ENCODE measurements at places on chromosomes 5 and 9.

- no peak for DNase-seq
Observed at GRCh38 chr9:35518225-35518821, 28.4 kb downstream of the RUSC2 start.

DNA sequence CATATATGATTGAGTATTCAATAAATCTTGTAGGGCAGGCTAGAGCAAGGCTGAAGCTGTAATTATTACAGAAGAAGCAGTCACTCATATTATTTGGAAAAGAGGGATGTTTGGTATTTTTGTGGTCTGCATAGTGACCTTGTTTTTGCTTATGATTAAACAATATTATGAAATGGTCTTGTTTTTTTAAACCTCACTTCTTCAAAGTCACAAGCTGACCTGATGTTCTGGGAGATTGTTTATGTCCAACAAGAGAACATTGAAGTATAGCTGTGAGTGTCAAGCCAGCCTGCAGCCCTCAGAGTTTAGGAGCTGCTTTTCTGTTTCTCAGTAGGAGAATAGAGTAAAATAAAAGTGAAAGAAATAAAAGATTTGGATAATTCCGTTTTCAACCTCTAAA, 342.2 kb downstream of the LRRC70 start:
- no peak for DNase-seq

DNA sequence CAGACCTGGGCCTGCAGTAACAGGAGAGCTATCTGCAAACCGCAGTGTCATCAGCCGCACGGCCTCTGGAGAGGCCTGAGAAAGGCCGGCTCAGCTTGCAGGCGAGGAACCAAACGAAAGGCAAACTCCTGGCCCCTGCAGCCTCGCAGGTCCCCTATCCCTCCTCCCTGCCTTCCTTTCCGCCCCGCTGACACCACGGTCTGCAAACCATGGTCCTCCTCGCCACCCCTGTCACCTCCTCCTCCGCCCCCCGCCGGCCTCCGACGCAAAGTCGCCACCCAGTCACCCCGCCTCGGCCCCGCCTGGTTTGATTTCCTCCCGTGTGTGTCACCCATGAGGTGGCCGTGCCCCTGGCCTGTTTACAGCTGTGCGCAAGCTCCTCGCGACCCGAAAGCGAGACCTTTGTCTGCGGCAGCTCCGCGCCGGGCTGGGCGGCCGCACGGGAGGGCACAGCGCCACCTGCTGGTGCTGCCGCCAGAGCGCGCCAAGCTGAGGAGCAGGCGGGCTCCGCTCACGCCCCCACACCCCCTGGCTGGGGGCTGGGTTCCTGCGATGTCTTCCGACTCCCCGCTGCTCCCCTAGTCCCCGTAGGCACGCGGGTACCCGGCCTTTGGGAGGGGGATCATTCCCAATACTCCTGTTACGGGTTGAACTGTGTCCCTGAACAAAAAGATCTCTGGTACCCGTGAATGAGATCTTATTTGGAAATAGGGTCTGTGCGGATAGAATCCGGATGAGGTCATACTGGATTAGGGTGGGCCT, 19.4 kb downstream of the GBGT1 start:
- peak; percentile 81 for DNase-seq

- DNase-seq, result no peak
Observed at GRCh38 chr9:129030191-129030590, 2.1 kb upstream of the SH3GLB2 start.

GRCh38 chr5:41835645-41836044, 34.6 kb downstream of the OXCT1 start:
- no peak for DNase-seq
